ENCODE measurements at places on chromosomes 2 and 18.

DNA sequence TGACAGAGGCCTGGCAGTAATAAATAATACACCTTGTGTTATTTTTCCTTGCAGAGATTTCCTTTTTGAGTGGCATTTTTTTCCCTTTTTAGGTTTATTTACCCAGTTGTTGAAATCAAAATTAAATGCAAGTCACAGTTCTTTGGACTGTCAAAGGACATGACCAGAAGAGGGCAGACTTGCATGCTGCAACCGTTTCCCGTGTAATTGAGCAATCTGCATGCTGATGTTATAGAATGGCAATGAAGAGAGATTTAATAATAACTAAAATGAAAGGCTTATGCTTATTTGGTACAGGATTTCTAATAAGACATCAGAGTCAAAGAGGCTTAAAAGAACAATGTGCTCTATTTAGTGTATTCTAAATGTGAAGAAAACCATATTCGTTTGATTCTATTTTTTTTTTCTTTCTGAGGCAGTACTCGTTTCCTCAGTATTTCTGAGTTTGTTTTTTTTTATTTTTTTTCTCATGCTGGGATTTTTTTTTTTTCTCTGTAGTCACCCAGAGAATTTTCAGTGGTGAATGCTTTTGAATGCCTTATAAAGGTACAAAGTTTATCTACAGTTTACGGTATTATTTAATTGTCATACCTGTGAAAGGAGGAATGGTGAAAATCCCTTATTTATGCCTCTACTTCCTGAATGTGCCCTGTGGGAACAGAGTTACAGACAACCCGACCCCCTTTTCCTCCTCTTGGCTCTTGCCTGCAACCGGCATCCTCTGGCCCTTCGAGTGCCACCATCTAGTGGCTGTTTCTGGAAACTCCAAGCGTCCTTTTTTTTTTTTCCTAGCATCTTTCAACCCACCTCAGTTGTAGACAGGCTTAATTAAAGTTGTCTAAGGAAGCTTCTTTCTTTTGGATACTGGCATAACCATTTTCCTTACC is 368.5 kb downstream of the LRRTM1 start:
- DNase-seq, result peak; percentile 67

DNA sequence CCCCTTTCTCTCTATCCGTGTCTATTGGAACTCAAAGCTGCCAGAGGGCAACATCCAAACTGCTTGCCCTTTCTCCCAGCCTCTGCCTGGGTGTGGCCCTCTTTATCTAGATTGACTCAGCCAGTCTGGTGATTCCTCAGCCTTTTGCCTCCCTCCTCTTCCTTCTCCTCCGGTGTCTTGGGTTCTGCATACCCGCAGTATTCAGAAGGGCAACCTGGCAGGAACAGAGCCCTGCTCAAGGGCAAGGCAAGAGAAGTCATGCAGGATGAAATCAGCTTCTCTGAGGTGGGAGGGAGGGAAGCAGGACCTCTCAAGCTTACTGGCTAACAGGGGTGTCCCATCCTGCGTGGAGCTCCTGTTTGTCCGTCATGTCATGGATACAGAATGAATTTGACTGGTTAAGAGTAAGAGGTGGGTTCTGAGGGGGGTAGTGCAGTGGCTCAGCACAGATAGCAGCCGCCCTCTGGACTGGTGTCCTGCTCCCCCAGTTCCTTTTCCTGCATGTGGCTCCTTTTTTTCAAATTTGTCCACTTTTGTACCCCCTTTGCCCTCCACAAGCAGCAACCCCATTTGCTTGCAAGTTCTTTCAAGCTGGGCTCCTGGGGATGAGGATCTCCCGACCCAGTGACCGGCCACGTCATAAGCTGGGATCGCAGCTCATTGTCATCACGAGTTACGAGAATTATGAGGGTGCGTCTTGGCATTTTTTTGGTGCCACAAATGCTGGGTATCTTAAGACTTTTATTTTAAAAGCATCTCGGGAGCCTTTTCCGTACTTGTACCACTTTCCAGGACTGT is 154.1 kb downstream of the FHOD3 start:
- no peak for DNase-seq

DNA sequence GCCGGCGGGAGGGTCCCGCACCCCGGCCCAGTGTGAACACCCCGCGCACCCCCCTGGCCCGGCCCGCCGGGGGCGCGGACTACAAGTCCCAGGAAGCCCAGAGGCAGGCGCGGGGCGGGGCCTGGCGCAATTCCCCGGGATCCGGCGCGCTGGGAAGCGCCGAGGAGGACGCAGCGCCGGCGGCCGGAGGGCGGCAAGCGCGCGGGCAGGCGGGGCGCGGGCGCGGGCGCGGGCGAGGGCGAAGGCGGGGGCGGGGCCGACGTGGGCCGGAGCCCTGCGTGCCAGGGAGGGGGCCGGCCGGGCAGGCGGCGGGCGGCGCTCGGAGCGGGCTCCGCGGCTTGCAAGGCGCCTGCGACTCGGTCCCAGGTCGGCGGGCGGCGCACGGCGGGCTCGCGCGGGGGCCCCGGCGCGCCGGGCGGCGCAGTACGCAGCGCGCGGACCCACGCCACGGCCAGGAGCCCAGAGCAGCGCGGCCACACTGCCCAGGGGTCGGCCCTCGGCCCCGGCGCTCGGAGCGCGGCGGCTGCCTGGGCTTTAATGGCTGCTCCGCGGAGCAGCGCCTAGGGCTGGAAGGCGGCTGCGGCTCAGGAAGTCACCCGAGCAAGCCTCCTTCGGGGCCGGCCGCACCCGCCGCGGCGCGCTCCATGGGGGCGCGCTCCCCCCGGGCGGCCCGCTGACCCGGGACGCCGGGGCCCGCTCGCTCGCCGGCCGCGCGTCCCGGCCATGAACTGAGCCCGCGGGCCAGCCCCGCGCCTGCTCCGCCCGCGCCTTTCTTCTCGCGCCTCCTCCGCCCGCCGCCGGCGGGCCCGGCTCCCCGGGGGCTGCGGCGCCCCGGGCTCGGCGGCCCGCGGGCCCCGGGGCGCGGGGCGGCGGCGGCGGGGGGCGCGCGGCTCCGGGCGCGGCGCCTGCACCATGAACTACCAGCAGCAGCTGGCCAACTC is at the start of gene AGAP1:
AGAP1 (plus strand) TSS at position 269 of the 941 bp plus-strand sequence.
- peak; percentile 87 for DNase-seq

- DNase-seq, result peak; percentile 59
Observed at GRCh38 chr18:58209326-58209725, 165.3 kb downstream of the NEDD4L start.

- no peak for DNase-seq
Observed at GRCh38 chr2:227428731-227429285, 41.1 kb upstream of the SCYGR1 start.

Measured in EH (cell line).